ENCODE measurements at places on chromosomes 11 and 22.

- DNase-seq: no peak
These were observed 23.3 kb downstream of the ZBTB16 start for GRCh38 chr11:114082767-114083181.

DNA sequence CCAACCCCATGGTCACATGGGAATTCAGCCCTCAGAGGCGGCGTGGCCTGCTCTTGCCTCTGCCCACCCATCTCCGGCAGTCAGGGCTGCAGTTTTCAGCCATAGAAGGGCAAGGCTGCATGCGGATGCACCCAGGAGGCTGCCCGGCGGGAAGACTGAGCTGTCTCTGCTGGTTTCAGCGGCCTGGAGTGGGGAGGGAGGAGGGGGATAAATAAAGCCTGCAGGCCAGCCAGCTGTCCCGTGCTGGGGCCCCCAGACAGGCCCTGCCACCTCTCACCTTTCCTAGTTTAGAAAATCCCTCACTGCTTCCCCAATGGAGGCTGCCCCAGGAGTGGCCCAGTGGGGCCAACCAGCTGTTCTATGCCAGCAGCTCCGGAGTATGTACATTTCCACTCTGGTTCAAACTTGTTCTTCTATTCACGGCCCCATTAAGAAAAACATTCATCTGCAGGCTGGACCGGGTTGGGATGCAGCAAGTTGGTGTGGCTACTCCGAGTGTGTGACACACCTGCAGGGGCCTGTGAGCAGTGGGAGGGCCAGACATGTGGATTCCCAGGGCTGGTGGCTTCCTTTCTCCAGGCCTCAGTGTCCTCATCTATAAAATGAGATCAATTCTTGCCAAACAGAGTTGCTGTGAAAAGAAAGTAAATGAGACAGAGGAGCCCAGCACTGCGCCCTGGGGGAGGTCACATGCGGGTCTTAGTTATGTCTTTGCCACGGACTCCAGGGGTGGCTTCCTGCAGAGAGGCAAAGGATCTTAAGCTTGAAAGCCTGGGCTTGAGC is 5.0 kb downstream of the MICALL1 start:
- DNase-seq: no peak

GRCh38 chr11:65634905-65635731 is 2.8 kb upstream of the SIPA1 start:
- DNase-seq: no peak

GRCh38 chr11:108340973-108341372 is 118.1 kb downstream of the ATM start:
- DNase-seq: no peak

GRCh38 chr11:75160220-75160757 is 9.4 kb downstream of the SLCO2B1 start:
- no peak for DNase-seq

Data from stimulated activated CD8-positive, alpha-beta memory T cell treated with anti-CD3 and anti-CD28 coated beads, Interleukin-2, amount 100 ng/mL, for 1 hour (primary cell).